Transverse colon (tissue), 4 donors: ENCODE measurements at places on chromosomes 2 and 18. TPM values are rescaled to one million over a fixed set of nuclear protein-coding genes. Genes with fewer than 3 reads are reported as not detected.
A peak's percentile ranks its signal among the peaks of the same experiment; 100 is the strongest.

DNA sequence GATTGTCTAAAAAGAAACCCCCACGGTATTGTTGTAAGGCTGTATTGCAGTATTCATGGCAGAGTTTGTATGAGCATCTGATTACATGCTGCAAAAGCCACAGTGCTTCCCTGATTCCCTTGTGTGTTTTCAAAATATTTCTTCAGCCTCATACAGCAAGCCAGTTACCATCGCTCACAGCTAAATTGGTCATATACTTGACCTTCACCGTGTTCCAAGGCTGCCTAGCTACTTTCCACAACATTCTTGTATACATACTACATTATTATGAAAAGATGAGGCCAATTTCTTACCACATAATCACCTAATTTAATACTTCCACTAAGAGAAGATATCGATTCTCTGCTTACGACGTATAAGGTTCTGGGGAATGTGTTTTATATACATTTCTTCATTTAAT is 576.3 kb upstream of the CNTNAP5 start:
- DNase-seq: no peak

GRCh38 chr2:200041639-200042038 is 86.3 kb downstream of the MAIP1 start:
- DNase-seq: no peak

DNA sequence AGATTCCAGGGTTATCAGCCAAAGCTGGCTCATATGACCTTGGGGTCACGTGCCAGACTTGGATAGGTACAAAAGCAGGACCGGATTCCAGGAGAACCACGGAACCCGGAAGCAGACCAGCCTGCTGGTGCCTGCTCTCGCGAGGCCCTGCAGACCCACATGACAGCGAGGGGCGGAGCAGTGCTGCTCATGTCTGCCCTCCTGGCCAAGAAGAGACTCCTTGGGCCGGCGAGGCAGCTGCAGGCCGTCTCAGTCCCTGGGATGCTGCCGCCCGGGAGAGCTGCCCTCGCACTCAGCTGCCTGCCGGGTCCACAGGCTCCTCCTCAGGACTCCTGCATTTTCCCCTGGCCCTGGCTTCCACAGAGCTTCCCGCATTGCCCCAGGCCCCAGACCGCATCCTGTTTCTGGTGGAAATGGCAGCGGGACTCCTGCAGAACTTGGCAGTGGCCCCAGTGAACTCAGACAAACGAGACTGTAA is 739.5 kb downstream of the SOCS6 start:
- DNase-seq: no peak

DNA sequence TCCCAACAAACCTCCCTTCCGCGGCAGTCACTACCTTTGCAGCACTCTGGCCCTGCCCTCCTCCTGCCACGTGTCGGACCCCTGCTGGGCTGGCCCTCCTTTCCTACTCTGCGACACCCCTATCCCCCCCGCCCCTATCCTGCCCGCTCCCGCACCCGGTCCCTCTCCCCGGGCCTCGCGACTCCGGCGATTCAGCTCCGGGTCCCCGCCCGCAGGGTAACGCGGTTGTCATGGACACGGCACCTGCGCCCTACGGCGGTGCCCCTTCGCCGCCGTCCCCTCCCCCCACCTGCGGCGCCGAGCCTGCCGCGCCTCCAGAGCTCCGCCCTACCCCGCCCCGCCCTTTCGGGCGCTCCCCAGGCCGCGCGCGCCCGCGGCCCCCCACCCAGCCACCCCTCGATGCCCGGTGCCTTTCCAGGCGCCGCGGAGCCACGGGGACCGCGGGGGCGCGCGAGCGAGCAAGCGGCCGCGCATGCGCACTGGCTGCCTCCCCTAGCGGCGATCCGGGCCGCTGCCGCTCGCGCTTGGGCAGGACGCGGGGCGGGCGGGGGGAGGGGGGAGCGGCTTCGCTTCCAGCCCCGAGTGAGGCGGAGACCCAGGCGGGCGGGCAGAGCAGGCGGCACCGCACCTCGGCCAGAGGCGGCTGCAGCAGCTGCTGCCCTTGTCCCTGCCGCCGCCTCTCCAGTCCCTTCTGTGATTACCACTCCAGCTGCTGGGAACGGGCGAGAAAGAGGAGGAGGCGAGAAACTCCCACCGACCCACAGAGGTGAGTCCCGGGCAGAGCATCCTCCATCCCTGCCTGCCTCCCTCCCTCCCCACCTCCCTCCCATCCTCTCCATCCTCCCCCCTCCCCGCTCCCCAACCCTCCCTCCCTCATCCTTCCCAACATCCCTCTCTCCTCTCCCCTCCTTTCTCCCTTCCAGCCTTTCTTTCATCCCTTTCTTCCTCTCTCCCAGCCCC is at the start of gene CTNNA2:
Gene CTNNA2 (plus strand): TSS at position 610 of the 960 bp plus-strand sequence.
- DNase-seq: peak; percentile 16

DNA sequence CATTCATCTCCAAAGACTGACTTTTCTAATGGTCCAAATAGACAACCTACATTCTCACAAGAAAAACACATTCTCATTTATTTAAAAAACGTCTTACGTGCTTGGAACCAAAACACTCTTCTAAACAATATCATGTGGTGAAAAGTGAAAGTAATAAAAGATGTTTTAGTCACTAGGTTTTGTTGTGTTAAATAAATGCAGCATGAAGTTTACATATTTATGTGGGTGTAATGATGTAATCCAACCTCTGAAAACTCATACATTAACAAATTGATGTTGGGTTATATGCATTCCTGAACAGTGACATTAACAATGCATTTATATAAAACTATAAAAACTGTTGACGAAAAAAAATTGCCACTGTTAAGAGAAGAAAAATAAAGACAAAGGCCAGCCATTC is 55.1 kb upstream of the ACVR2A start:
- no peak for DNase-seq

DNA sequence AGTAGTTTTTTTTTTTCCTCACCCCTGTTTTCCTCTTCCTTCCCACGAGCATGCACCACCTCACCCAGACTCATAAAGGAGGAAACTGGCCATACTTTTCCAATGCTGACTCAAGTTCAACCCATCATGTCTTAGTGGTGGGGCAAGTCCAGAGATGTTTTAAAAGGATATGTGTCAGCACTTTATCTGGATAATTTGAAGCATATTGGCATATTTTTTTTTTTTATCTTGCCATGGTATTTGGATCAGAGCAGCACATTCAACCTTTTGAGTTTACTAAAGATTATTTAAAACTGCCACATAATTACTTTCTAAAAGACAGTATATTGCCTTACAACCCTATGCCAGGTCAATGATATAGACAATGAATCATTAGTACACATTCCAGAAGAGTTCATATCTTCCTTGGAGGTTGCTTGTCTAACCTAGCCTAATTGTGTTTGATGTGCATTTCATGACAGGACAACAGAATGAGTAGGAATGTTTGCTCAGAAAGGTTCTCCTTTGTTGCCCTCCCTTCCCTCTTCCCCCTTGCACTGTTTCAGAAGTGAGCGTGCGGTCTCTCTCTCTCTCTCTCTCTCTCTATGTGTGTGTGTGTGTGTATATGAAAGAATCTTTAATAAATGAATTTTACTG is 950.7 kb upstream of the FAM98A start:
- no peak for DNase-seq

- no peak for DNase-seq
Observed at GRCh38 chr2:76849086-76849485, 673.1 kb downstream of the LRRTM4 start.

DNA sequence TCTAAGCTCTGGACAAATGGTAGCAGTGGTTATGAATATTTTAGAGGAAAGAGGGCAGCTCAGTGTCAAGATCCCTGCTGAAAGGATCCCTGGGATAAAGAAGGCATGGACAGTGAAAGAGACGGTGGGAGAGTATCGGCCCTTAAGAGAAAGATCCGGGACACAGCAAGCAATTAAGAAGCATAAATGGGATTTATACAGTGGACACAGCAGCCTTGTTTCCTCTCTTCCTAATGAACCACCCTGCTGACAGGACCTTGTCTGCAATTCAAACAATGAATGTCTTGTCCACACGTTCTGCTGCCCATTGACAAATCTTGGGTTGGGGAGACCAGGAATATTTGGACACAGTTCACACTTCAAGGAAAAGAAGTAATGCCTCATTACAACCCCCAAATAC is 16.5 kb downstream of the CPLX4 start:
- DNase-seq: no peak

GRCh38 chr2:85390941-85391669 is 19.1 kb downstream of the CAPG start:
- DNase-seq: peak; percentile 78

Gene SLC8A1
- total RNA-seq: 22.8 TPM

DNA sequence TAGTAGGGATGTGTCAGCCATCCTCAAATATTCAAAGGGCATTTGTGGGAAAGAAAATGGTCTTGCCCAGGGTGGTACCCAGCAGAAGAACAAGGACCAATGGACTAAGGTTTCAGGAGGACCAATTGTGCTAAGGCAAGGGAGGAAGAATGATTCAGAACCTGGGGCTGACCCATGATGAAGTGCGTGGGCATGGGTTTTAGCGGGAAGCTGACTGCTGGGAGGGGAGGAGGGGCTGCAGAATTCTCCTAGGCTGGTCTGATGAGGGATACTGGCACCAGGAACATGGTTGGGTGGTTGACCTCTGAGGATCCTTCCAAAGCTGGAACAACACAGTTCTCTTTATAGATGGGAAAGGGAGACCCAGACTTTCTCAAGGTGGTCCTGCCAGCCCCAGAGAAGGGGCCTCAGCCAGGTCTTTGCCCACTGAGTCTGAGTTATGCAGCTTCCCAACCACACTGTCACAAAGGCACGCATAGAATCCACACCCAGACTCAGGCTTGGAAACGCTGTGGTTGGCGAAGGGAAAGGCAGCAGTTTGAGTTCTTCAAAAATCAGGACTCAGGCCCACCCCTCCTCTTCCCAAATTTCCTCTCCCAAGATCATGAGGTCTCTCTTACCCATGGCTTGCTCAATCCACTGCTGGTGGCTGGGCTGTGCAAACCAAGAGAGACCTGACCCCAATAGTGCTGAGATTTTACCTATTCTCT is 37.3 kb downstream of the MARCO start:
- DNase-seq: no peak

Gene AGXT
- 0.32 TPM for total RNA-seq

DNA sequence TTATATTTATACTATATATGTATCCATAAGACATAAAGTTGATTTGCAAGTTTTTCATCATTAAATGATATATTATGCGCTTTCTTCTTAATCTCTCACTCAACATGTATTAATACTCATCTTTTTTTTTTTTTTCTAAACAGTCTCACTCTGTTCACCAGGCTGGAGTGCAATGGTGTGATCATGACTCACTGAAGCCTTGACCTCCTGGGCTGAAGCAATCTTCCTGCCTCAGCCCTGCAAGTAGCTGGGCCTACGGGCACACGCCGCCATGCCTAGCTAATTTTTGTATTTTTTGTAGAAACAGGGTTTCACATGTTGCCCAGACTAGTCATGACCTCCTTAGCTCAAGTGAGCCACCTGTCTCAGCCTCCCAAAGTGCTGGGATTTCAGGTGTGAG is 51.4 kb upstream of the MAP4K3 start:
- no peak for DNase-seq

GRCh38 chr2:199191461-199191860 is 266.3 kb downstream of the SATB2 start:
- DNase-seq: no peak

- no peak for DNase-seq
Observed at GRCh38 chr18:41789001-41789400, 166.0 kb upstream of the PIK3C3 start.
